ENCODE measurements at places on chromosomes 13 and 19. TPM values are rescaled to one million over a fixed set of nuclear protein-coding genes. Genes with fewer than 3 reads are reported as not detected.

The CRB3 gene
- 9.1 TPM for total RNA-seq

The ZNF285 gene
- total RNA-seq: 6.3 TPM

The ASPDH gene
- total RNA-seq: not detected

The SIAH3 gene
- 2.9 TPM for total RNA-seq

The PLVAP gene
- 6.5 TPM for total RNA-seq

The COMP gene
- 162 TPM for total RNA-seq

The ASF1B gene
- total RNA-seq: 0.48 TPM

The TSEN34 gene
- 72.5 TPM for total RNA-seq

The PRSS57 gene
- total RNA-seq: not detected

The VWA8 gene
- total RNA-seq: 27.2 TPM

The IGFL3 gene
- not detected for total RNA-seq

The ZNF486 gene
- total RNA-seq: 21.4 TPM

The ZNF563 gene
- 8.2 TPM for total RNA-seq

The MRPS31 gene
- total RNA-seq: 30.8 TPM

DNA sequence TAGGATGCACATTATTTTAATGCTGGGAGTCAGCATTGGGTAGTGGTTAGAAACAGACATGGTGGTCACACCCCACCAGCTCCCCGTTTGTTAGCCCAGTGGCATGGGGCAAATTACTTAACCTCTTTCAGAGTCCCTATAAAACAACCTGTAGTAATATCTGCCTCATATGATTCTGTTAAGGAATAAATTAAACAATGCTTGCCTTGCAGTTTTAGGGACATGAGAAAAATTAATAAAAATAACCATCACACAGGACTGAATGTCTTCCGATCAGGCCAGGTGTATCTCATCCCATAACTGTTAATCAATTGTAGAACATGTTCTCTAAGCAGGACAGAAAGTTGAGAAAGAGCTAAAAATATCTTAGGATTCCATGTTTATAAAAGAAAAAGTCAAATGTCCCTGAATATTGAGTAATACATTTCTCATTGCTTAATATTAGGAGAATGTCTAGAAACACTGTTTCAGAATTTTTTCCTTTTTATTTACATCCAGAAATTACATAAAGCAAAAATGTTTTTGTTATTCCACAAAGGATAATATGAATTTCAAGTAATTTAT, 196.5 kb downstream of the GPC6 start:
- no peak for DNase-seq

- DNase-seq: no peak
Measured at GRCh38 chr19:18636969-18637629, at the start of gene KLHL26. TSS of gene KLHL26 (plus strand) at chr19:18637028. CDS start at chr19:18637055, 27 bp downstream.

GRCh38 chr13:48806522-48806921, 152.8 kb downstream of the CYSLTR2 start:
- DNase-seq: no peak

- no peak for DNase-seq
Measured at GRCh38 chr19:3823350-3823713, 37.2 kb upstream of the MATK start.

- no peak for DNase-seq
Measured at GRCh38 chr19:49968279-49968922, 7.4 kb upstream of the SIGLEC11 start.

GRCh38 chr13:111118898-111119607, 3.9 kb downstream of the ARHGEF7 start:
- no peak for DNase-seq

DNA sequence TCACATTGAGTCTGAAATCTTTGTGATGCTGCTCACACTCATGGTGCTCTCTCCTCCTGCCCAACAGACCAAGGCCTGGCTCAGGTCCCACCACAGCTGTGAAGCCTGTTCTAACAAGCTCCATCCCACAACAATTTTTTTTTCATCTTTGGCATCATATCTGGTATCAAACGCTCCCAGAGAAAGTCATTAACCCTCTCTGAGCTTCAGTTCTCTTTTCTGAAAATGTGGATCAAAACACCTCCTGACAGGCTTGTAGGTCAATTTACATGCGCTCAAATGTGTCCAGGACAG, 224.4 kb downstream of the LACC1 start:
- no peak for DNase-seq

- DNase-seq: no peak
Measured at GRCh38 chr13:112704308-112705145, 14.7 kb downstream of the ATP11A start.

DNA sequence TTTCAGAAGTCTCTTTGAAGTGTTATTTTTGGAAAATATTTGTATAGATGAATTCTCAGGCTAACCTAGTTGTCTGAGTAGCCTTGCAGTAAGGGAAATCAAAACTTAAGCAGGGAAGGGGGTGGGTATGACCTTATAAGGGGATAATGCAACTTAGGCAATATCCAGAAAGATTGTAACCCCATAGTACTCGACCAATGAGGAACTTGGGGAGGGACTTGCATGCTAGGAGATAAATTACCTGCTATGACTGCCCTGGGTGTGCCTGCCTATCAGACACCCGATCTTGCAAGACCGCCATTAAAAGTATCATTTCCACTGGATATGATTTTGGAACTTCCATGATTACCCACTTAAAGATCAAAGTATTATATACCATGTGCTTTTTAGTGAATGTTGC, 23.0 kb upstream of the RFXAP start:
- no peak for DNase-seq

GRCh38 chr19:14555918-14556661, 15.8 kb downstream of the NDUFB7 start:
- no peak for DNase-seq

DNA sequence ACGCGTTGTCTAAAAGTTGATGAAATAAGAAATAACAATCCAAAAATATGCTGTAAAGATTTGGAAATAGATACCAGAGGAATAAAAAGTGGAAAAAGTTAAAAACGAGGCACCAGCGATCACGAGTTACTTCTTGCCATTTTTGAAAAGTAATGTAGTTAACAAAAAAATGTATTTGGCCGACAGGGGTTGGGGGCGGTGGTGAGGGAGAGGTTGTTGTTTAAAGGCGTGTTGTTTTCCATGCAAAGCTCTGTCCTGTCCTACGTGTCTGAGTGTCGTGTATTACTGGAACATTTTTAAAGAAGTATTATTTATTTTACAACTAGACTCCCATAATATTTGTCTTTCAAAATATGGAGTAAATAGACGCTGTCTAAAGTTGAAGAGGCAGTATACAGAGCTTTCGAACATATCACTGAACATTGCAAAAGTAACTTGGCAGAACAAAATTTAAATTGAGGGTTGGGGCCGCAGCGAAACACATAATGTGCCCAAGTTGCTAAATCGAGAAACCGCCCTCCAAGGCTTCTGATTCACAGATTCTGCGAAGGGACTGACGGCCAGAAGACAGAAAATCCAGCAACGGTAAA, 823 bp downstream of the FBXO17 start:
- DNase-seq: peak; percentile 35

GRCh38 chr13:37608750-37609339, 10.3 kb upstream of the POSTN start:
- no peak for DNase-seq

- peak; percentile 63 for DNase-seq
Measured at GRCh38 chr13:105573136-105573535, 962.3 kb downstream of the EFNB2 start.

DNA sequence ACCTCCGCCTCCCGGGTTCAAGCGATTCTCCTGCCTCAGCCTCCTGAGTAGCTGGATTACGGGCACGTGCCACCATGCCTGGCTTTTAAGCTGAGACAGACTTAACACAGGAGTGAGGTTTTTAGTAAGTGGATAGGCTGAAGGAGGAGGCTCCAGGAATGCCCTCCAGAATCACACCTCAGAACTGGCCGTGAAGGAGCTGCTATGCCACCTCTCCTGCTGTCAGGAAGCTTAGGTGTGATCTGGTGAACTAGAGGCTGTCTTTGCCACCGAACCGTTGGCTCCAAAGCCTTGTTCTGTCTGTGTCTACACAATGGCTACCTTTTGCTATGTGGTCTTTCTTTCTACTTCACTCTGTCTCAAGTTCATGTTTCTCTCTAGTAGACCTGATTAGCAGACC, 4.2 kb downstream of the PDCD2L start:
- no peak for DNase-seq

GRCh38 chr19:12034620-12035019, 859 bp downstream of the ZNF433 start:
- peak; percentile 7 for DNase-seq

GRCh38 chr19:42042455-42043170, 27.4 kb downstream of the GRIK5 start:
- no peak for DNase-seq

DNA sequence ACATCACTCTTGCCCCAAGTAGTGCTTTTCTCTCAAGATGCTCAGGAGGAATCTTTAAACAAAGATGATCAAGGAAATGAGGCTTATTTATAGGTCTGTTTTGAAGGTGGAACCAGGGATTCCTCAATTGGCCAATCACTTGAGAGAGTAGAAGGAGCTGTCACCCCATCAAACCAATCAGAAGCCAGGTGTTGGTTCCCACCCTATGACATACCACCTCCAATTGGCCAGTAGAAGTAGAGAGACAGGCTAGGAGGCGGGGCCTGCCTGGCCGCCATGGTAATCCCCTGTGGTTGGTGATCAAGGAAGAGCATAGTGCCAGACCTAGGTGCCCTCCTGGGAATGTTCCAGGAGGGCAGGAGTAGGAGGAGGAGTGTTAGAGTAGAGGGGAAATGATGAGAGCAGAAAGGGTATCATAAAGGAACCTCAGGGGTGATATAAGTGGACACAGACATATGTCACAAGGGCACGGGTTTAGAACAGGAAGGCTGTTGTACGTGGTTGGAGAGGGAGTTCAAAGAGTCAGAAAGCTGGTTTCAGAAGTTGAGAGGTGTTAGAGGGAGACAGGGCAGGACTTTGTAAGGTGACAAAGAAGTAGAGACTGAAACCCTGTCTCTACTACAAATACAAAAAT, 10.5 kb downstream of the PMIS2 start:
- no peak for DNase-seq

GRCh38 chr13:107208889-107209288, 641.0 kb upstream of the ARGLU1 start:
- DNase-seq: no peak

DNA sequence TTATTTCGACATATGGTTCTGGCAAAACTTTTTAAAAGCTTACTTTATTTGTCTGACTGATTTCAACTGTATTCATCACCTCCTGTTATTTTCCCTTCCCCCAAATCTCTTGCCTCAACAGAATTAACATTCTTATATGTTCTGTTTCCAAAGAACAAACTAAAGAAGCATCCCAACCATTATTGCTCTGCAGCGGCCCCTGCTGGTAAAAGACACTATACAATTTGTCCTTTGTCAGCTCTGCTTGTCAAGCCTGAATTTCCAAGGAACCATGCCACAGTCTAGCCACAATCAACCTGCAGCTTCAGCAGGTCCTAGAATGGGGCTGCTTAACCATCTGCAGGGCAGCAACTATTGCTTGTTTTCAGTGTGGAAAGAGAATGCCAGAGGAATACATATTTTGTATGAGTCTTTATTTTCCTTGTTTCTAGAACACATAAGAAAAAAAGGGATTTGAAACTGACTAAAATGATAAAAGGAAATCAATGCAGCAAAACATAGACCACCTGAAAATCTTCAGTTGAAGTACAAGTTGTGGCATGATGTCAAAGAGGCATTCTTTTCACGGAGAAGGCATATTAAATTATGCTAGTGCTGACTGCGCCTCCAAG, 845.3 kb downstream of the DIAPH3 start:
- peak; percentile 92 for DNase-seq

DNA sequence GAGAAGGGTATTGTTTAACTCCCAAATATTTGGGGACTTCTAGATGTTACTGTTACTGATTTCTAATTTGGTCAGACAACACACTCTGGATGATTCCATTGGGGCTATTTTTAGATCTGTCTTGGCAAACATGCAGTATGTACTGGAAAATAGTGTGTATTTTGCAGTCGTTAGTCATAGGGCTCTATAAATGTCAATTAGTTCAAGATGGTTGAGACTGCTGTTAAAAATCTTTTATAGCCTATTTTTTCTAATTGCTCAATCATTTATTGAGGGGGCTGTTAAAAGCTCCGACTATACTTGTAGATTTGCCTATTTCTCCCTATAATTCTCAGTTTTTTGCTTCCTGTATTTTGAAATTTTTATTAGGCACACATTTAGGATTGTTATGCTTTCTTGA, 31.4 kb downstream of the PPP5C start:
- DNase-seq: peak; percentile 73

- DNase-seq: peak; percentile 40
Measured at GRCh38 chr13:43874504-43875092, 4.9 kb downstream of the CCDC122 start.

- no peak for DNase-seq
Measured at GRCh38 chr19:35306473-35307246, 14.7 kb downstream of the MAG start.

DNA sequence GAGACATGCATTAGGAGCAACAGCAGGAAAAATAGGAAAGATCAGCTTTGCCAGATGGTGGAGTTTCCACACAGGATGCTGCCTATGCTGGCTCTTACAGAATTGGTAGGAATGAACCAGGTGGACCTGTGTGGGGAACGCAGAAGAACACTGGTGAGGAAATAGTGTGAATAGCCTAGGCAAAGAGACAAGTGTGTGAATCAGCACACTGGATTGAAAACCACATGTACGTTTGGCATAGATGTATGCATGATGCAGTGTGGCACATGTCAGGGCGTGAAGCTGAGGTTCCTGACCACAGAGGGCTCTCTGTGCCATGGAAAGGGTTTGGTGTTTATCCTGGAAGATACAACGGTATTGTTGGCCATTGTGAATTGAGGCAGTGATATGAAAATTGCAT, 156.5 kb upstream of the SLC10A2 start:
- no peak for DNase-seq

GRCh38 chr19:48807590-48808308, 3.1 kb downstream of the BCAT2 start:
- no peak for DNase-seq

GRCh38 chr13:40340368-40341095, 325.9 kb downstream of the FOXO1 start:
- peak; percentile 87 for DNase-seq

DNA sequence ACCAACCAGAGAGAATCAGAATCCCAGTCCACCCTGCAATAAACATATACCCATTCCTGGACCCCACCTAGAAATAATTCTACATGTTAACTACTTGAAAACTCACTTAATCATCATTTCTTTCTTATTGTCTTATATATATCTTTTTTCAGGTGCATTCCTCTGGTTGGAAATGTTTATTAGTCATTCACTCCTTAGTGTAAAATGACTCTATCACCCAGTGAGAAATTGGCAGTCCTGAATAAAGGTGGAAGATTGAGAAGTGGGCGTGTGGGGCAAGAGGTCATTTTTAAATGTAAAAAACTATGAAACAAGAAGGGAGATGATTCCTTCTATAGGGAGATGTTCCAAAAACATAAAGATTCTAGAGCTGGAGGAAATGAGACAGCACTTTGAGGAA, 101.2 kb upstream of the MBNL2 start:
- no peak for DNase-seq

GRCh38 chr13:43815204-43815603, 28.4 kb upstream of the ENOX1 start:
- peak; percentile 94 for DNase-seq
